Suprapubic skin (tissue), 4 donors: ENCODE measurements at places on chromosomes 12 and 14. TPM values are rescaled to one million over a fixed set of nuclear protein-coding genes. Genes with fewer than 3 reads are reported as not detected.

DNA sequence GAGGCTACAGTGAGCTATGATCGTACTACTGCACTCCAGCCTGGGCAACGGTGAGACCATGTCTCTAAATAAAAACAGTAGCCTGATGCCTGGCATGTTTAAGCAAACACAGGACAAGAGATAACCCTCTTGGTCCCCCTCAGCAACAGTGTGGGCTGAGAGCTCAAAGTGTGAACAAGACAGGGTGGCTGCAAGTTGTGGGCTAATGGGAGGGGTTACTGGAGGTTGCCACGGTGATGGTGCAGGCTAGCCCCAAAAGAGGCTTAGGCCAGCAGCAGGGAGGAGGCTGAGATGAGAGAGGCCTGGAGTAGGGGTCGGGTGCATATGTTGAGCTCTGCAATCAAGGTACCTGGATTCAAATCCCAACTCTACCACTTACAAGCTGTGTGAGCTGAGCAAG is 3.4 kb upstream of the LGMN start:
- DNase-seq, result no peak

GRCh38 chr12:64123448-64123847 is 98.6 kb downstream of the KICS2 start:
- DNase-seq, result no peak

DNA sequence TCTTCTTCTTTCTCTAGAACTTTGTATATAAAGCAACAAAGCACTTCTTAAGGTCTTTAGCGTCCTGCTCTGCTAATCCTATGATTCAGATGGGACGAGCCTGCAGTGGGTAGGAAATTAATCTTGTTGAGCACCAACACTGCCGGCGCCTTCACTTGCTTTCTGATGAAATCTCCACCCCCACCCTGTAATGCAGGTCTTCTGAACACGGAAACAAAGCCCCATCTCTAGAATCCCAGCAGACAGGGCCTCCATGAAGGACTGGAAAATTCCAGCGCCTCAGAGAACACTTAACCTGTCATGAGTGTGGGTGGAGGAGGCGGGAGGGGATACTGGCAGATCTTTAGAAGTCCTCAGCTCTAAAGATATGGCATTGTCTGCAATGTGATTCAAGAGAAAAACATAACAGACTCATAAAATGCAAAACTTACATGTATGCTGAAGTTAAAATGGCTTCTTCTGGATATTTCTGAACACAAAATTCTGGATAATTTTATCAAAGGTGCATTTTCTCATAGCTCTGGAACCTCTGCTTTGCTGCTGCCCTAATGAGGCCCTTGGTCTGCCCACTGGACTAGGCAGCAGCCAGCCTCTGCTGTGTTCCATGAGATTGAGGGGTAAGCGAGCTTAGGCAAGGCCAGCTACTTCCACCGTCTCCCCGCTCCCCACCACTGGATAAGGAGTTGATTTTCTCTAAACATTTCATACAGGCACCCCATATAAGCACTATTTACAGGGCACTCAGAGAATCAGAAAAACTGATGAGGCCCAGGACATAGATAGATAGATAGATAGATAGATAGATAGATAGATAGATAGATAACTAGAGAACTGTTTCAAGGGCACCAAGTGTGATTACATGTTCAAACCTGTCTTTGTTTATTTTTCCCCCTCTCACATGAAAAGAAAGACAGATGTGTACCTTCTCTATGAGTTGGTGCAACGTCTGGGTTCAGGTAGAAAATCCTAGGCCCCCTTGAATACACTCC is 43.1 kb downstream of the ZFP36L1 start:
- peak; percentile 27 for DNase-seq

Gene SLC38A4
- 1.0 TPM for total RNA-seq
